ENCODE measurements at places on chromosomes 4 and X.
A peak's percentile ranks its signal among the peaks of the same experiment; 100 is the strongest.

DNA sequence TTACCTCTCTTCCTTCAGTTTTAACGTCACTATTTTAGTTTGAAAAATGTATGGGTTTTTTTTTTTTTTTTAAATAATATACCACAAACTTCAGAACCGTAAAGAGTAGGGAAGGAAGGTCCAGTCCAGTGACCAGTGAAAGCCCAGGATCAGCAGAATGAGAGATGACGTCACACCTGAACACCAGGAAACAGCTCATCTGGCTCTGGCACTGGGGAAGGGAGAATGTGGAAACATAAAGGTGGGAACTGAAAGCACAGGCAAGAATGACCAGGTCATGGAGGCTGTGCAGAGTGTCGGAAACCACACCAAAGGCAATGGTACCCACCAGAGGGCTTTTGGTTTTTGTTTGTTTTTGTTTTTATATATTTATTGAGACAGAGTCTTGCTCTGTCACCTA is 141.2 kb downstream of the DHX15 start:
- DNase-seq, result no peak

- DNase-seq, result no peak
These were observed 11.2 kb downstream of the CITED1 start for GRCh38 chrX:72294497-72294896.

- DNase-seq, result peak; percentile 5
These were observed 37.7 kb downstream of the NHS start for GRCh38 chrX:17412692-17413091.

GRCh38 chr4:1579001-1579900 is 104.9 kb downstream of the FAM53A start:
- DNase-seq, result peak; percentile 57

DNA sequence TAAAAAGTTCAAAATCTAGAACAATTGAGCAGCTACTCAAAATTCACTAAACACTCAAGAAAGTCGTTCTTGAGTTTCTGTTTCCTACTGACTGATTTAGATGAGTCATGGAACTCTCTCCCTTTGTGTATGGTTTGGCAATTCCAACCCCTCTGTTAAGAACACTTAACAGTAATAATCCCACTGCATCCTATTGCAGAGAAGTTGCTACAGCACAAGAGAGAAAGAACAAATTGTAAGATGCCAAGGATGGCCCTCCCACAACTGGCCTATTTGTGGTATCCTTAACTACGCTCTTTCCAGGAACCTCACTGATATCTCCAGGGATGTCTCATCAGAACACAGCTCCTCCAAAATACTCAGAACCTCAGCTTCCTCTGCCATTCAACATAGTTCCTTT is 701.8 kb upstream of the TENM3 start:
- DNase-seq, result no peak

DNA sequence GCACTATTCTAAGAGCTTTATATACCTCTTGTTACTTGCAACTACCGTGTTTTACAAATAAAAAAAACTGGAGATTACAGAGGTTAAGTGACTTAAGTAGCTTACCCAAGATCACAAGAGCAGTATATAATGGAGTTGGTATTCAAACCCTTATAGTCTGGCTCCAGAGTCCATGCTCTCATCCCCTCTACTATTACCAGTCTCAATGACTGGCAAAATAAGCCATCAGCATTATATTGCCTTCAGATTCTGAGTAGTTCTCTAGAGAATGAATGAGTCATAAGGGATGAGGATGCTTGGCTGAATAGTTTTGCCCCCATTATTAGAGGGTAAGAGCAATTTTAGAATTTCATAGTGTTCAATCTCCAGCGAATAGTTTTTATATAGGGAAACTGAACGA is 170.1 kb upstream of the ATOH1 start:
- DNase-seq, result no peak

GRCh38 chr4:139744232-139744631 is 78.6 kb downstream of the MGST2 start:
- DNase-seq, result no peak

GRCh38 chr4:183635321-183635720 is 23.7 kb downstream of the RWDD4 start:
- no peak for DNase-seq

- DNase-seq, result no peak
These were observed 123.0 kb upstream of the GALNT7 start for GRCh38 chr4:173045571-173045970.

- DNase-seq, result no peak
These were observed 5.3 kb downstream of the MBNL3 start for GRCh38 chrX:132483488-132483887.

DNA sequence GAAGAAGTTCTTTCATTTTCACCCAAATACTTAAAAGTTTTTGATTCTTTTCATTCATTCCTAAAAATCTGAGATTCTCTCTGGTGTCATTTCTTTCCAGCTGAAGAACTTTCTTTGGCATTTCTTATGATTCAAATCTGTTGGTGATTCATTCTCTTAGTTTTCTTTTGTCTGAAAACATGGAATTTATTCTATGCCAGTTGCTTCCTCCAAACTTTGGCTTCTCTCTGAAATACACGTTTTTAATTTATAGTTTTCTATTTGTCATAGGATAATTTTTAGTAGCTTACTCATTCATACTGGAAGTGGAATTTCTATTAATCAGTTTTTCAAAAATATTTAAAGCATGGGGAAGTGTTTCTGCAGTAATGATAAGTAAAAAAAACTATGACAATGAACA is 1012.0 kb downstream of the RPA4 start:
- DNase-seq, result no peak

GRCh38 chrX:133380711-133381619 is 34.3 kb downstream of the GPC4 start:
- DNase-seq, result no peak

DNA sequence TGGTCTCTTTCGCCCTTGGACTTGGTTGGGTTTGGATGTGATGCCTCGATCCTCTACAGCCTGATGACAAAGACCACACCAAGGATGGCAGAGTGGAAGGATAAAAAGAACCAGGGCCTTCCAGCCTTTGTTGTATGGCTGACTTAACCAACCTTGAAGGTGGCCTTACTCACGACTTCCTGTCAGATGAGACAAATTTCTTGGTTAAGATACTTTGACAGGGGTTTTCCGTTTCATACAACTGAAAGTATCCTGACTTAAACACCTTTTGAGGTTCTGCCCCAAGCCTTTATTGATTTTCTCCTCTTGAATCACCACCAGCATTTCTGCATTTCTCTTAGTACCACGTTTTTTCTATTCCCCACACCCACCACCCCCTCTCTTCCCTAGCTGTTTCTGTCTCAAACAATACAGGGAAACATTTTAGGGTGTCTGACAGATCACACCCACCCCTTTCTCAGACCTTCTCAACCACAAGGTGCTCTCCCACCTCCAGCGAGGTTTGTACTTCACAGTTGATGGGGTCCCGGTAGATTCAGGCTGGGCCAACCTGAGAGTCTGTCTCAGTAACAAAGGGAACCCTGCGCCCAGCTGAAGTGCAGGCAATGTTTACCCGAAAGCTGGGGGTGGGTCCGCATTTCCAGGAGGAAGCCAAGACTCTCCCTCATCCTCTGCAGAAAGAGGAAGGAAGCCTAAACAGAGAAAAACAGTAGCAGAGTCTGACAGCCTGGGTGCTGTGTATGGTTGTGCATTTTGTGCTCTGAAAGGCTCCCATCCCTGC is 5.0 kb upstream of the TSPAN5 start:
- no peak for DNase-seq

GRCh38 chr4:137203601-137204000 is 328.7 kb downstream of the PCDH18 start:
- no peak for DNase-seq

- DNase-seq, result no peak
These were observed 149.9 kb upstream of the PAQR3 start for GRCh38 chr4:79088946-79089691.

DNA sequence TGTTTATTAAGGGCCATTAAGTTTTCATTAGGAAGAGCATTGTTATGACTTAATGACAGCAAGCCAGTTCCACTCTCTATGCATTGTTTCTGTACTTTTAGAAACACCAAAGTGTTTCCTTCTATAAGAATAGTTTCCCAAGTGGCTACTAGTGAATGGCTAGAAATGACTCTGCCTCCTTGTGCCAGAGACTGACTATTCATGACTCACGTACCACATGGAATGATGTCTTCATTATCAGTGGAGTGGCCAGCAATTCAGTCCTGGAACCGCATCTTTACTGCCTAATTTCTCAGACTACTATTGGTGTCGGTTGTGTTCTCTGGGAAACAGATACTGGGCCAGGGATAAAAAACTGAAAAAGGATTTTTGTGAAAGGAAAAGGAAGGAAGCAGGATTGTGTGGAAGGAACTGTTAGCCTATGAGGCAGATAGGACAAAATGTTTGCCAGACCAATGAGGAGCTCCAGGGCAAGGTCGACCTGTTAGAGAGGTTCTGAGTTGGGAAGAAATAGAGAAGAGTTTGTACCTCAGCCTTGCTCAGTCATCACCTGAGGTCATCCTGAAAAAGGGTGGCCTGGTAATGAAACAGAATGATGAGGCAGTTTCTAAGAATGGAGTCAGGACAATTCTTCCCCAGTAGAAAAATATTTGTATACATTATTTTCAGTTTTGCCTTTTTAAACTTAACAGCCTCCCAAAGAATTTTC is 218.6 kb downstream of the SPCS3 start:
- no peak for DNase-seq

DNA sequence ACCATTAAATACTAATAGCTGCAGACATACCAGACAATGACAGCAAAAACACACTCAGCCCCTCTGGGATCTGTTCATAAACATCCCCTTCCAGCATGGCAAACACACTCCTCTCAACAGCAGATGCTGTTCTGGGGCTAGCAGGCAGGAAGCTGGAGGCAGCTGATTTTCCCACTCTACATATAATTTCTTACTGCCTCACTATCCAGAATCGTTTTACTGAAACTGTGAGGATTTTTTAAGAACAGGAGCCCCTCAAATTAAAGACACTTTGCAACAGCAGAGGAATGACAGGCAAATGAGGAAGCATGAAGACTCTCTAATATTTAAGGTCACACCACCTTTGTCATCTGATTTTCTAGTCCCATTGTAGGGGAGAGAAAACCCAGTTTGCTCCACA is 2.2 kb downstream of the MAPK10 start:
- DNase-seq, result no peak

DNA sequence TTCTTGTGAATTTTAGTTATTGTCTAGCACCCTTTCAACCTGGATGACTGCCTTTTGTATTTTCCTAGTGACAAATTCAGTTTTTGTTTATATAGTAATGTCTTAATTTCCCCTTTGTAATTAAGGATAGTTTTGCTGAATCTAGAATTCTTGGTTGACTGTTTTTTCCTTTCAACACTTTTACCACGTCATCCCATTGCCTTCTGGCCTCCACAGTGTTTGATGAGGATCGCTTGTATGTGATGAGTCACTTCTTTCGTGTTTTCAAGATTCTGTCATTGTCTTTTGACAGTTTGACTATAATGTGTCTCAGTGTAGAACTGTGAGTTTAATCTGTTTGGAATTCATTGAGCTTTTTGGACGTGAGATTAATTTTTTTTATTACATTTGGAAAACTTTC is 30.1 kb downstream of the KDM6A start:
- peak; percentile 40 for DNase-seq

DNA sequence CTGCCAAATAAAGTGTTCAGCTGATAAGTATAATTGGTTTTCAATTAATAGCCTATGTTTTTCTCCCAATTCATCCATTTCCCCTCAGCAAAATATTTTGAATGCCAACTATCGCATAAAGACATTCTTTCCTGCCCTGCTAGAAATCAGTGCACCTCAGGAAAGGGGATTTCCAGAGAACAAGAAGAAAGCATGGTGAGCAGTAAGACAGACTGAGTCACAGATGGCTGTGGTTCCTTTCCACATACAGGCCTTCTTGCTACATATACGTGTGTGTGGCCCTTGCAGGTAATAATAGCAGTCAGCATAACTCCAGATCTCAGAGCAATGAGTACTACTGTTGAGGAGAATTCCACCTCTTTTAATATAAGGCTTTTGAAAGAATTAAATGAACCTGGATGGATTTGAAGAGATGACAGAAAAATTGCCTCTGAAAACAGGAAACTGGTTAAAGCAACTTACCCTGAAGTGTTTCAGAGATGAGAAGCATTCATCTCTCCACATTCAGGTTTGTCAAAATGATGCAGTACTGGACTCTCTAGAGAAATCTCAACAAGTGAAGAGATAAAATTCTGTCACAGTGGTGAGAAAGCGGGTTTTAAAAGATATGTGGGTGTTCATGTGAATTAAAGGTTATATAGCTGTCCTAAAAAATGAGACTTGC is 13.6 kb downstream of the GASK1B start:
- DNase-seq, result no peak

DNA sequence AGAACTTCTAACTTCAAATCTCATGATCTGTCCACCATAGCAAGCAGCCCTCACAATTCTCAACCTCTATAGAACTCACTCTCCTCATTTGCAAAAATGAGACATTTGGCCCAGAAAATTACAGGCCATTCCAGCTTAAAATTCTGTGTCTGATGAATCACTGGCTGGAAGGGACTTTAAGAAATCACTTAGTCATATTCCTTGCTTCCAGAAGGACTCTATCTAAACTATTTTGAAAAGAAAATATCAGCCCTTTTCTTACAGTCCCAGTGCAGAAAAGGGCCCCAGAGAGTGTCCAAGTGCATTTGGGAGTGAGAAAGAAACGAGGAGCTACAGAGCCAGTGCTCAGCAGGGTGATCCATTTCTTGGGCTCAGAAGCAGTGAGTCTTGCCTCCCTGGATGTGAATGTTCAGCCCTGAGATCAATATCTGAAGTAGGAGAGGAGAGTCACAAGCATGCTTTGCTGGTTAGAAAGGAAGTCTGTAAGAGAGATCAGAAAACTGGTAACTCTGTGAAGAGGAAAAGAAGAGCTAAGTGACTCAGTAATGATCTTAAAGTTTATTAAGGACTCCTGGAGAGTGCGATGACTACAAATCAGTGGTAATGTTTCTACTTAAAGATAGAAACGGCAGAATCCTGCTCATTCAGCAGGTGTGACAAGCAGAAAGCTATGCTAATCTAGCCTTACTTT is 139.8 kb downstream of the PALLD start:
- DNase-seq, result no peak

DNA sequence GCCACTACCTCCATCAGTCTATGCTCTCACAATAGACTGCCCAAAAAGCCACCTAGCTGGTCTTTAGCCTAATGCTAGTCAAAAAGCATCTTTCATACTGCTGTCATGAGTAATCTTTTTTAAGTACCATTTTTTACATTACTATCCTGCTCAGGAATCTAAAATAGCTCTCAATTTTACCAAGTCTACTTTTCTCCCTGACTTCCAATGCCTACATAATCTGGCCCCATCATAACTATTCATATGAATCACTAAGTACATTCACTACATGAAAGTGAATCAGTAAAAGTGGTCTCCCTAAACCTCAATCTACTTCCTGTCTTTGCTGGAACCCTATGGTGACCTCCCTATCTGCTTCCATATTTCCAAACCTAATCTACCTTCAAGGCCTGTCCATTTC is 105.9 kb downstream of the THOC2 start:
- DNase-seq, result no peak

- no peak for DNase-seq
These were observed 2.7 kb upstream of the SMIM20 start for GRCh38 chr4:25911356-25911755.

- DNase-seq, result no peak
These were observed 6.7 kb upstream of the HGFAC start for GRCh38 chr4:3434881-3435685.

- DNase-seq, result no peak
These were observed 2308.1 kb upstream of the AGA start for GRCh38 chr4:179750374-179750773.

- DNase-seq, result no peak
These were observed 154.6 kb downstream of the FMR1NB start for GRCh38 chrX:148135738-148136137.

All from SW 1271 (cell line).